ENCODE measurements at places on chromosomes 4 and X.
A peak's percentile ranks its signal among the peaks of the same experiment; 100 is the strongest.

- no peak for DNase-seq
Observed at GRCh38 chrX:71660562-71661416, 6.6 kb upstream of the LOC101059915 start.

GRCh38 chr4:4672402-4672801, 130.6 kb upstream of the STX18 start:
- no peak for DNase-seq

GRCh38 chr4:159252491-159252890, 149.6 kb downstream of the RAPGEF2 start:
- DNase-seq: no peak

DNA sequence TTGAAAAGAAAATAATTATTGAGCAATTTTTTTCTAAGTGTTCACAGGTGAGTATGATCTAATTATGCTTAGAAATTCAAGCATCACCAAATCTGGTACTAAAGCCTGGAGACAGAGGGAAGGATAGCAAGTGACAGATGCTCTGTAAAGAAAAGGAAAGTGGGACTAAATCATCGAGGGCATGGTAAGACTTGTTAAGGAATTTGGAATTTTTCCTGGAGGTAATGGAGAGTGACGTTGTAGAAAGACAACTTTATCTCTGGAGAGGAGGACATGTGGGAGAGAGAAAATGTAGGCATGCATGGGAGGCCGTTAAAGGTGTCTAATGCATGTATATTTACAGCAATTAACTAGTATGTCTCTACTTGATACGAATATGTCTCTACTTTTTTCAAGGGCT, 333.2 kb upstream of the ATOH1 start:
- DNase-seq: peak; percentile 25

DNA sequence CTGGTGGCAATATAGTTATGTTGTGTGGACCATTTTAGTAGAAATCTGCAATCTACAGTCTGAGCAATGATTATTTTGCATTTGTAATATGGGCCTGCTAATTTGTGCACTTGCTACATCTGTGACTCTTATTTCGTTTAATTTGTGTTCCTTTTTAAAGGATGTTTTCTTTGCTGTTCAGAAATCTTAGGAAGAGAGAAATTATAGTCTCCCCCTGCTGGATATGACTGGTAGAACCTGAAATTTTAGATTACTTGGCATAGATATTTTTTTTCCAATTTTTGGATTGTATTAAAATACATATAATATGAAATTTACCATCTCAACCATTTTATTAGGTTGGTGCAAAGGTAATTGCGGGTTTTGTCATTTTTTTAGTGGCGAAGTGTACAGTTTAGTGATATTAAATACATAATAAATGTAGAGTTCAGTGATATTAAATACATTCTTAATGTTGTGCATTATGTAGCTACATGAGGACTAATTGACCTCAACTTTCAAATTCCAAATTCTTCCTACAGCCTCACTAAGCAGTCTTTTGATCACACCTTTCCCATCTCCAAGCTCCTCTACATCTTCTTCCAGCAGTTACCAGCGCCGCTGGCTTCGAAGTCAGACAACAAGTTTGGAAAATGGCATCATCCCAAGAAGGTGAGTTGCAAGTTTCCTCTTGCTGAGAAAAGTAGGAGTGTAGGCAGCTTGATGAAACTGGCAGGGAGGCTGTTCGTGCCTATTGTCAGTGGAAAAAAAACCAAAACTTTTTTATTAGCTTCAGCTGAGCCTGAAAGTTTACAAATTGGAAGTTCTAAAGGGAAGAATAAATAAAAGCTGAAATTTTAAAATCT, 82.2 kb downstream of the FNIP2 start:
- DNase-seq: no peak
